ENCODE measurements at places on chromosomes 12 and 14. TPM values are rescaled to one million over a fixed set of nuclear protein-coding genes. Genes with fewer than 3 reads are reported as not detected.

The TAS2R14 gene
- 0.96 TPM for total RNA-seq

The TAS2R19 gene
- 1.2 TPM for total RNA-seq

The ADCY6 gene
- total RNA-seq: 12.8 TPM

The SRGAP1 gene
- total RNA-seq: 3.1 TPM

The CLEC1A gene
- total RNA-seq: under 0.01 TPM

Measured in tracheal epithelial cell (primary cell).